CD4-positive, alpha-beta T cell treated with Interferon gamma for 1 hour (primary cell): ENCODE measurements at places on chromosomes 1 and 21.
A peak's percentile ranks its signal among the peaks of the same experiment; 100 is the strongest.

GRCh38 chr1:75412616-75413015 lies 198.3 kb downstream of the SLC44A5 start:
- DNase-seq, result no peak

GRCh38 chr1:151144474-151145303 lies 1.7 kb downstream of the SEMA6C start:
- no peak for DNase-seq

DNA sequence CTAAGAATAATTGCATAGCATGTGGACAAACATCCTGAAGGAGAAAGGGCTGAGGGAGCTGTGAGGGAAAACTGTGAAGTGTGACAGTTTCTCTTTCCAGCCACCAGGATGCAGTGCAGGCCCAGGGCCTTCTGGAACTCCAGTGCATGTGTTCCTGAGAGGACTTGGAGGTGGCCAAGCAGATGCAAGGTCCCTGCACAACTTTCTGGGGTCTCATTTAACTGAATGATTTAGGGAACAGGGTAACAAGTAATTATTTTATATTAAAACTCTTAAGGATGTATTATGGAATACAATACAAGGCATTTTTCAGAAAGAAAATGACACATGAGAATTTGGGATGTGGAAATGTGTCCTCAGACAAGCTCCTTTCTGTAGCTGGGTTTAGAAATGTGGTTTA lies 61.2 kb upstream of the MCOLN3 start:
- peak; percentile 23 for DNase-seq

DNA sequence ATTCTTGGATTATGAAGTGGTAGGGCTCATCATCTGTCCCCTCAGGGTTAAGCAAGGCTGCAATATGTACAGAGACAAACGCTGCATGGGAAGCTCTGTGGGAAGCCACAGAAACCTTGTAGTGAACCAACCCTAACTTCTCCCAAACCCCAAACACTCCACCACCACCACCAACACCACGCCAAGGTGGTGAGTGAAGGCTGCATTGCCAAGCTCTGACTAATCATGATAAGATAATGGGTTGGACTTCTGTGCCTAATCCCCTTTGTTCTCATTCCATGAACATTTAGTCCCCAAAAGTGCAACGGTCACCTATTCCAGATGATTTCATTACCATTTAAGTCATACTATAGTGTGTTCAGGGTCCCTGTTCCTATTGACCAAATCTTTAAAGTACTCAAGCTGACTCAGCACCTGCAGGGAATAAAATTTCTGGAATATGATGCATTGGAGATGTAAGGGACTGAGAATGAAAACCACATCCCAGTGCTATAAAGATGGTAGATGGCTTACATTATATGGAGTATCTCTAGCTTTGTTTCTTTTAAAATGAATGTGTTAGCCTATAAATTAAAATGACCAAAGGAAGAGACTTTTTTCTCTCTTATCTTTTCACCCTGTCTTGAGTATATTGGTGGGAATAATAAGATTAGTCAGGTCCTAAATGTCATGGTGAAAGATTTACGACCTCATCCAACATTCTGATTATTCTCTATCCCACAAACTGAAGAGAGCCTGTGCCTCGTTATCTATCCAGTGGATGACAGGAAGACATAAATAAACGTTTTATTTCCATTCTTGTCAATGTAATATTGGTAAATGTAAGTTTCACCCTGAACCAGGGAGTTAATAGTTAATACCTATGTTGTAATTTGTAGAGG lies 22.6 kb upstream of the PLD5 start:
- DNase-seq, result no peak

GRCh38 chr1:44405031-44405797 lies at the start of gene RNF220:
Gene RNF220 (plus strand): TSS chr1:44405255.
- peak; percentile 39 for DNase-seq

DNA sequence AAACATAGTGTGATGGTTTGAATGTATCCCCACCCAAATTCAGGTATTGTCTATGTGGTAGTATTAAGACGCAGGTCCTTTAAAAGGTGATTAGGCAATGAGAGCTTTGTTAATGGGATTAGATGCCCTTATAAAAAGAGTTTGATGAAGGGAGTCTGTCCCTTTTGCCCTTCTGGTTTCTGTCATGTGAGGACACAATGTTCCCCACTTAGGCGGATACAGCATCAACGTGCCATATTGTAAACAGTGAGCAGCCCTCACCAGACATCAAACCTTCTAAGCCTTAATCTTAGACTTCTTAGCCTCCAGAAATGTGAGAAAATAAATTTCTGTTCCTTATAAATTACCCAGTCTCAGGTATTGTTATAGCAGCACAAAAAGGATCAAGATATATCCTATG lies 172.8 kb downstream of the FAF1 start:
- DNase-seq, result no peak
